Kasumi-1 (cell line): ENCODE measurements at places on chromosomes 16 and 17.

- DNase-seq, result no peak
Observed at GRCh38 chr16:49366669-49367068, 6.9 kb upstream of the C16orf78 start.

DNA sequence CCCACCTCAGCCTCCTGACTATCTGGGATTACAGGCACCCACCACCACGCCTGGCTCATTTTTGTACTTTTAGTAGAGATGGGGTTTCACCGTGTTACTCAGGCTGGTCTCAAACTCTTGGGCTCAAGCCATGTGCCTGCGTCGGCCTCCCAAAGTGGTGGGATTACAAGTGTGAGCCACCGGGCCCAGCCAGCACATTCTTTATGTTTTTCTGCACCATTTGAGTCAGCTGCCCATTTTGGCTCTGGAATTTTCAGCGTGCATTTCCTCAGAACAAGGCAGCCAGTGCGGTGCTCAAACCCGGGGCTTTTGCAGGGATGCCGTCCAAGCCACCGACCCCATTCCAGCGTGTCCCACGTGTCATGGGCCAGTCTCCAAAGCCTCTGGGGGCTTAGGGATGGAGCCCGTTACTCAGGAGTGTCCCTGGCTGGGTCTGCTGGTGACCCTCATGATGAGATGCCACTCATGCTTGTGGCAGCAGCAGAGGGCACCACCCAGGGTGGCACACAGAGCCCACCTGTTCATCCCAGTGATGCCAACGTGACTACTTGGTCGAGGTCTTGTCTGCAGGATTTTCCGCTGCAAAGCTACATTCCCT lies 3.7 kb upstream of the RAB40C start:
- no peak for DNase-seq

- no peak for DNase-seq
Observed at GRCh38 chr17:37769050-37769449, 24.2 kb upstream of the HNF1B start.

- DNase-seq, result no peak
Observed at GRCh38 chr17:17801800-17802481, 34.8 kb downstream of the SREBF1 start.

DNA sequence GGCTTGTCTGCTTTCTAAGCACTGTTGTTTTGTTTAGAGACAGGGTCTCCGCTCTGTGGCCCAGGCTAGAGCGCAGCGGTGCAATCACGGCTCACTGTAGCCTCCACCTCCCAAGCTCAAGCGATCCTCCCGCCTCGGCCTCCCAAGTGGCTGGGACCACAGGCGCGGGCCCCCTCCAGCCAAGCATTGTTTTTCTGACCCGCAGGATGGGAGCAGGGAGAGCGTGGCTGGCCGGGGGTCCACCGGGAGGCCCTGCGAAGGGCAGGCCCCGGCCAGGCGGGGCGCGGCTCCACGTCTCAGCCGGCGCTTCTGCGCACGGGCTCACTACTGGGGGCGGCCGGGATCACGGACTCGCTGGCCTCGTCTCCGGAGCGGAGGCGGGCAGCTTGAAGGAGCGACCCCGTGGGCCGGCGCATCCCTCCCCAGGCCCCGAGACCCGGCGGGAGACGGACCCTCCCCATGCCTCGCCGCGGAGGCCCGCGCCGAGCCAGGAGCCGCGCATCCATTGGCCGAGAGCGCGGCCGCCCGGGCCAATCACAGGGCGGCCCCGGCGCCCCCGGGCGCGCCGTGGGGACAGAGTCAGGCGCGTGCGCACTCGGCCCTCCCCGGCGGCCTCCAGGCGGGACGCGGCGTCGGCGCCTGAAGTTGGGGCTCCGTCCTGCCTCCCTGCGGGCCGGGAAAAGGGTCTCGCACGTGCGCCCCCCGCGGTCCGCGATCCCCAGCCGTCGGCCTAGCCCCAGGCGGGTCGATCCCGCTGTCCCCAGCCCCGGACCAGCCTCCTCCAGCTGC lies 24.9 kb downstream of the ACTG1 start:
- DNase-seq, result peak; percentile 35

GRCh38 chr16:13645601-13646245 lies 274.2 kb upstream of the ERCC4 start:
- DNase-seq, result no peak

- no peak for DNase-seq
Observed at GRCh38 chr17:2936351-2936750, 127.1 kb downstream of the OR1D5 start.

DNA sequence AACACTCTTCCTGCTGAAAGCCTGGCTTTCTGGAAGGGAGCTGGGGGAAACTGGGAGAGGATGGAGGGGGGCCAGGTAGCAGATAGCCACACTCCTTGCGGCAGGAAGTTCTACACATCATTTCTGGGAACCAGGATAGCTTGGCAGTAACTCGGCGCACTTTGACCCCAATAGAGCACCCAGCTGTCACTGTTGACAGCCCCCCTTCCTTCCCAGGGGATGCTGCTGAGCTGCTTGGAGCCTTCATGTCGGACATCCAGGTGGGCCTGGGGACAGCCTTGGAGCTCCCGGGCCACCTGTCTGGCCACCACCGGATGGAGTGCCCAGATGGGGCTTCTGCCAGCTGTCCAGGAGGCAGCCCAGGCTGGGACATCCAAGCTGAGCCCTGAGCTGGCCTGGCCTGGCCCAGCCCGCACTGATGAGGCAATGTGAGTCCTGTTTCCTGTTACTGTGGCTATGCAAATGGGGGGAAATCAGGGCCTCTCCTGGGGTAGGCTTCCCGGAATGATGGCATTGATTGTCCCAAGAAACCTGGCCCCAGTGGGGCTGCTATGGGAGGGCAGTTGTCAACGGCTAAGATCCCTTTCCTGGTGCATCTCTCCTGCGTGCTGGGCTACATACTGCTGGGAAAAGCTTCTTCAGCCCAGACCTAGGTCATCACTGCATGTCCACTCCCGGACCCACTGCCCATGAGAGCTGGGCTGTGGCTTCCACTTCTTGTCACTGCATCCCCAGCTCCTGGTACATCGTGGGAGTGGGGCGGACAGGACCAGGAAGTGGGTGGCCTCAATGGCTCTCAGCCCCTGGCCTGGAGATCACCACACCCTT lies 50.0 kb downstream of the SOCS1 start:
- no peak for DNase-seq

GRCh38 chr16:3880623-3881498 lies at the start of gene CREBBP:
Gene CREBBP (minus strand): TSS chr16:3880713. CDS start chr16:3879916, 797 bp downstream.
- peak; percentile 41 for DNase-seq

GRCh38 chr16:17295948-17296347 lies 174.8 kb downstream of the XYLT1 start:
- no peak for DNase-seq

DNA sequence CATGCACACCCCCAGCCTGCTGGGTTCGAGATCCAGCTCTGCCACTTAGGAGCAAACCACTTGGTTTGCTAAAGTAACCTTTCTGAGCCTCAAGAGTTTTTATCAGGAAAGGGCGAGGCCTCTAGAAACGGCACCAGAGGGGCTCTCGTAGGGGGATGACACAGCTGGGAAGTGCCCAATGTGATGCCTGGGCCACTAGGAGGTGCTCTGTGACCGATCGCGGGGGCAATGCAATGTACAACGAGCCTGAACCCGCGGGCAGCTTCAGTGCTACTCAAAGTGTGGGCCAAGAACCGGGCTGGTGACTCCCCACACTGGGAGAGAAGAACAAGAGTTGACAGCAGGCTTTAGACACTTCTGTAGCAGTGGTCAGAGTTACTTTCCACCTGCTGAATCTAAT lies 9.4 kb downstream of the C16orf89 start:
- no peak for DNase-seq

- DNase-seq, result no peak
Observed at GRCh38 chr17:1002771-1003555, 6.0 kb downstream of the TIMM22 start.

DNA sequence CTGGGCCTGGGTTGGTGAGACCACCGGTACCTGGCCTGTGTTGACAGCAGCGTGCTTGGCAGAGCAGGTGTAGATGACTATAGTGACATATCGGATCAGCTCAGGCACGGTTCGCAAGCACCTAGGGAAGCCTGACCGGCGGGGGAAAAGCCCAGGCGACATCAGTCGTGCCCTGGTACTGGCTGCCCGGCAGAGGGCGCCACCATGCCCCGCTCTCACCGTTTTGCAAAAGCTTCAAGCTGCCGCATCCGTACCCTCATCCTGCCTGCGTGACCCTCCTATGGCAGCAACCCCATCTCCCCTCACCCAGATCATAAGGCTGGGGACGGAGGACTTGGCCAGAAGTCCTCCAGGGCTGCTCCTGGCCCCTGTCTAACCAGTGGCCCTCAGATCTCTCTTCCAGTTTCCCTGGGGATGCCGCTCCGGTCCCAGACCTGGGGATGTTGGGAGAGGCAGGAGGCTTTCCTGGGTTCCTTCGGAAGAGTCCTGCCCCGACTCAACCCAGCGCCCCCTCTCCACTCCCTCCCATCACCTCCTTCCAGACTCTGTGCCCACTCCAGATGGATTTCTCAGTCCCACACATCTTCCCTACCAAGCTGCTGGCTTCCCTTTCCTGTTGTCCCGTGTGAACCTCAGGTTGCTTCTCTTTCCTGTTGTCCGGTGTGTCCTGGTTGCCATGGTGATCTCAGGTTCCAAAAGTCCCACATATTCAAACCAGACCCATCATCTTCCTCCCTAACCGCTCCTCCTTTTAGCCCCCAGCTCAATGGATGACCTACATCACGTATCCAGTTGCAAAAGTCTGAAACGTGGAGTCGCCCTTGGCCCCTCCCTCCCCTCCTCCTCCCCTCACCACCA lies 13.7 kb downstream of the ALOX12B start:
- DNase-seq, result peak; percentile 20

GRCh38 chr17:789160-789840 lies 7.1 kb downstream of the MRM3 start:
- DNase-seq, result no peak

GRCh38 chr17:79746889-79747507 lies 16.3 kb downstream of the ENPP7 start:
- no peak for DNase-seq

DNA sequence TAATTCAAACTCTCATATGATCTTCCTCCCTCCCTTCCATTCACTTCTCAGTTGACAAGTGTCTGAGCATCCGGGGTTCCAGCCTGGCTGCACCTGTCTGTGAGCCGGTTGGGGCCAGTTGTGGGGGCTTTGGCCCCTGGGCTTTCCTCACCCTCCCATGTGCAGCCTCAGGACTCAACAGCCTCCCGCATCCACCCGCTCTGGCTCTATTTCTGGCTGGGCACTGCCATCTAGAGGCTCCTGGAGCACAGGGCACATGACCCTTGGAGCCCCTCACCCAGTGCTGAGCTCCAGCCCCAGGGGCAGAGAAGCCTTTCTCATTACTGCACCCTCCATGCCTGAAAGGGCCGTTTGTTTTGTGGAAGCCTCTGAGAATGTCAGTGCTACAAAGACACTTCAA lies 43.3 kb downstream of the HAPSTR1 start:
- peak; percentile 48 for DNase-seq

DNA sequence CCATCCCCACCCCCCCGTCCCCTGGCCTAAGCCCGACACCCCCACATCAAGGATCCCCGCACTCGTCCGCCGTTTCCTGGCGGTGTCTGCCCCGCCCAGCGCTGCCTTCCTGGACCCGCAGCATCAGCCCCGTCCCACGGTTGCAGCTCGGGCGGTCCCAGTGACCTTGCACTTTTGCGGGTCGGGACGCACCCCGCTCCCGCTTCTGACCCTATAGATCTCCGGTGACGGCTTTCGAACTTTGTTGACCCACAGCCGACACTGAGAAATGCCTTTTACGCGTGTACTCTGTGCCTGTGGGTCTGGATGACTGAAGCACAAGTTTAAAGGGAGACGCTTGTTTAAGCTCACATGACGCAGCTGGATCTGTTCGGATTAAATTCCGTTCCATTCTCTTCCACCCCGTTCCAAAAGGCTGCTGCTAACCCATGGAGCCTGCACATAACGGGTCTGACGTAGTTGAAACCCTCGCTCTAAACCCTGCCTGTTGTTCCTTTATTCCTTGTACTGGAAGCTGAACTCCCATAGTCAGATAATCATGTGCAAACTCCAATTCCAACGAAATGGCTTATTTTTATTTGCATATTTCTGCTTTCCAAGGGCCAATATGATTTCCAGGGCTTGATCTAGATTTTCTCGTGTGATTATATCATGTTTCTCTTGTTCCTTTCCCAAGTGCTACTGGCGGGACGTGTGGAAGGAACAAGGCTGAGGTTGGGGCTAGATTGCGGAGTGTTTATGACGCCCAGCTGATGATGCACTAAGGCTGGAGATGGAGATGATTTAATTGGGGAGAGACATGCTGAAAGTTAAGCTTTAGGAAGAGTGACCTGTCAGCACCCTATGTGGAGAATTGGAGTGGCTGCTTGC lies 834 bp downstream of the FLYWCH1 start:
- peak; percentile 12 for DNase-seq

GRCh38 chr17:4969047-4969550 lies 1.5 kb upstream of the SPAG7 start:
- DNase-seq, result no peak

- no peak for DNase-seq
Observed at GRCh38 chr17:75475851-75476250, 19.4 kb downstream of the TMEM94 start.

DNA sequence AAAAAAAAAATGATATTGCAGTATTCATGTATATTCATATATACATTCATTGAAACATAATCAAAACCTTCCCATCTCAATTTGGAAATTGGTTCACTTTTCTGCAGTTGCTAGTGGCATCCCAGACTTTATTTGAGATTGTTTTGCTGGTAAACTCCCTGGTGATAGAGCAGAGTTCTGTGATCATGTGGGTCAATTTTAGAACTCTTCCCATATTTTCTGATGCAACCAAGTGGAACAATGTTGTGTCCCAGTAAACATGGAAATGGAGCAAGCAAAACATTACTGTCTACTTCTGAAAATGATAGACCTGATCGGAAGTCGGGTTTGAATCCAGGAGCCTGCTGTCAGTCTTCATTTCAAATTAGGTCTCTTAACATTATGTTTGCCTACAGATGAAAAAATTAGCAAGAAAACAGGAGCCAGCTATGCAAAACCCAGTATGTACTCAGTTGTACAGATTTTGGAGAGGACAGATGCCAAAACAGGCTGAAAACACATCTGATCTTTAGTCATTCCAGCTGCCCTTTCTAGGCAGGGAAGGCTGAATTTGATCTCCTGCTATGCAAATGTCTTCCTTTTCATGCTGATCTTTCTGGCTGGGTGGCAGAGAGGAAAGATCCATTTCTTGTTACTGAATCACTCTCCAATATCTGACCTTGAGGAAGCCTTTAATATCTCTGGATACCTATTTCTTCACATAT lies 786.6 kb upstream of the SOX9 start:
- no peak for DNase-seq

DNA sequence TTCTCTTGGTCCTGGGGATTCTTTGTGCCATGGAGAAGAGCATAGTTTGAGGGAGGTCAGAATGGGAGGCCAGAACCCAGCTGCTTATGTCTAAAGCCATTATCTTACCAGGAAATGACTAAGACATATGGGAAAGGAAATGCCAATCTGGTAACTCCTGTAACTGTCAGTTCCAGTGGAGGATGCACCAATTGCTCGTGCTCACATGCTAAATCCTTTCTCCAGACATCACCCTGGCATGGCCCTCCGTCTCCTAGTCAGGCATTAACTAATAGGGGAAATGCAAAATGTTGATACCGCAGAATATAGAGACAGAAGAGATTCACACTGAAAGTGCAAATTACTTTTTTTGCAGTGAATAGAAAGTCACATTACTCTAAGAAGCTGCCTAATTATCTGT lies 255.6 kb upstream of the HSBP1 start:
- DNase-seq, result no peak
